ENCODE measurements at places on chromosomes 16 and 17. TPM values are rescaled to one million over a fixed set of nuclear protein-coding genes. Genes with fewer than 3 reads are reported as not detected.

DNA sequence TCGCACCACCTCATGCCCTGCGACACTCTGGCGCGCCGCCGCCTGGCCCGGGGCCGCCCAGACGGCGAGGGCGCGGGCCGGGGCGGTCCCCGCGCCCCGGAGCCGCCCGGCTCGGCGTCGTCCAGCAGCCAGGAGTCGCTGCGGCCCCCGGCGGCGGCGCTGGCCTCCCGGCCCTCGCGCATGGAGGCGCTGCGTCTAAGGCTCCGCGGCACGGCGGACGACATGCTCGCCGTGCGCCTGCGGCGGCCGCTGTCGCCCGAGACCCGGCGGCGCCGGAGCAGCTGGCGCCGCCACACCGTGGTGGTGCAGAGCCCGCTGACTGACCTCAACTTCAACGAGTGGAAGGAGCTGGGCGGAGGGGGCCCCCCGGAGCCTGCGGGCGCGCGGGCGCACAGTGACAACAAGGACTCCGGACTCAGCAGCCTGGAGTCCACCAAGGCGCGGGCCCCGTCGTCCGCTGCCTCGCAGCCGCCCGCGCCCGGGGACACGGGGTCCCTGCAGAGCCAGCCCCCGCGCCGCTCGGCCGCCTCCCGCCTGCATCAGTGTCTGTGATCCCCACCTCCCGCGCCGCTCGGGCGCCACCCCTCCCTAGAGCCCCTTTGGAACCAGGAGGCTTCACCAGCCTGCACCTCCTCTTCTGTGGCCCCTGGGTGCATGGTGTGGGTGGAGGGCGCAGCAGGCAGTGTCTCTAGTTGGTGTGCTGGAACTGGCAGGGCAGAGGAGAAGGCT is 82.3 kb downstream of the ARHGAP23 start:
- peaks cover 41% of the 10 kb centered on the region for H3K27me3 ChIP-seq
- H3K36me3 ChIP-seq, result peaks cover 28% of the 10 kb centered on the region
- peak; percentile 28 for DNase-seq
- H3K4me3 ChIP-seq, result peak overlapping the region; percentile 73
- peak overlapping the region; percentile 89 for H3K27ac ChIP-seq

DNA sequence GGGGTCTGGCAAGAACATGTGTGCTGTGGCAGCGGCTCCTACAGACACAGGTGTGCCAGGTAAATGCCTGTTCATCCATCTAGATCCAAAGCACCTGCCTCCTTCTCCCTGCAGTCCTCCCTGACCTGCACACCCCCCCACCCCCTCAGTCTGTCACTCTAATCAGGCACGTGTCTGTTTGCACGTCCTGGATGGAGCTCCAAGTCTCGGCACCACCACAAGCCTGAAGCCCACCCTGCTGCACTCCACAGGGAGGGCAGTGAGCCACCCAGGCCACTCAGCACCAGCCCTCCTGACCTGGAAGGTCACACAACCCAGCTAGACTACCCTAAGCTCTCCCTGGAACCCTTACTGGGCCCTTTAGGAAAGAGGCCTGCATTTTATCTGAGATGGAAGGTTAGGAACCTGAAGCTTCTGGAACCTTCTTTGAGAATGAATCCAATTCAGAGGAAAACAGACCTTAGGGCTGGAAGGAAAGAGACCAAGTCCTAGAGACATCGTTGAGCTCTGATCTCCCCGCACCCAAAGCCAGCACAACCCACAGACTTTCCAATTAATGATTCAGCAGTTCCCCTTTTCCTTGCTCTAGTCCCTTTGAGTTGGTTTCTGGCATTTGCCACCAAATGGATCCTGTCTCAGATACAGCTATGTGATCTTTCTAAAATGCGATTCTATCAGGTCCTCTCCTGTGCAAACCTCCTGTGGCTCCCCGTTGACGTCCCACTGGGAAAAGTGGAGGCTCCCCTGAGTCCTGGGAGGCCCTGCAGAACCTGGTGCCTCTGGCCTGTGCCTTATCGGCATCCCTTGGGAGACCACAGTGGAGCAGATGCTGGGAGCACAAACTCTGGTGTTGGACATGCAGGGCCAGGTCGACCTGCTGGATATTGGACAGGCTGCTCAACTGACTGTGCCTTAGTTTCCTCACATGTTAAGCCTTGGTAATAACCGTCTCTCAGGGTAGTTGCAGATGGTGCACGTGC is 67.9 kb downstream of the PRMT7 start:
- no peak overlapping the region for H3K27ac ChIP-seq
- no peaks in the 10 kb centered on the region for H3K36me3 ChIP-seq
- H3K27me3 ChIP-seq, result peaks cover 36% of the 10 kb centered on the region

DNA sequence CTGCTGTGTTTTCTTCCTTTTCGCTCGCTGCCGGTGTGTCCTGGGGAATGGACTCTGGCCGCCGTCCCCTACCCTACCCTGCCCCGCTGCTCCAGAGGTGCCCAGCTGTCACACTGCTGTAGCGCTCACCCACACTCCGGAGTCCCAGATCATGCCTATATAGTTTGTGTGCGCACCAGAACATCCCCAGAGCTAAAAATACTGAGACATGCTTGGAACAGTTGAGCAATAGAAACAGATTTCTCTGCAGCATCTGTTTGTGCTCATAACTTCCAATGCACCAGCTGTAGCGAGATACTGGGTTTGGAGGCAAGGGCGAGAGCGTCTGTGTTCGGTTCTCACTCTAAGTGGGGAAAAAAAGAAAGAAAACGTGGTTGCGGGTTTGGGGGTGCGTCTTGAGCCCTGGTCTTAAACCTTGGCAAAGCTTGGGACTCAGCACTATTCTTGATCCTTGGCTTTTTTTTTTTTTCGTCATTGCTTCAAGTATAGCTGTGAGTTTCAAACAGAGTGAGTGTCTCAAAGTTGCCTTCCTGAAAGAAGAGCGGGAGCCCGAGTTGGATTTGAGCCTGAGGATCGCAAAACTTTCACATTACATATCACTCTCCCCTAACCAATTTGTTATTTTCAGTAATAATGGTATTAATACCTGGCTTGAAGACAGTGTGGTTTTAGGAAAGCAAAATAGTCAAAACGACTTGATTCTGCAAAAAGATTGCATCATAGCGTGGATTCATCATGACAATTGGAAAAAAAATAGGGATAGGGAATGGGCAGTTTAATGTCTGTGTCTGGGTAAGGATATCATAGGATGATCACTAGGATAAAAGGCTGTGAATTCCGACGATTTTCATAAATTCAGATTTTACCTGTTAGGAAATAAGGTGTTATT is 621 bp downstream of the KCNJ2 start:
- H3K27ac ChIP-seq, result no peak overlapping the region
- DNase-seq, result no peak
- peak overlapping the region; percentile 80 for H3K4me3 ChIP-seq
- H3K27me3 ChIP-seq, result peaks cover 15% of the 10 kb centered on the region

The UBFD1 gene
- total RNA-seq, result 121 TPM

GRCh38 chr16:56603589-56603988 is 4.8 kb upstream of the MT2A start:
- DNase-seq, result peak; percentile 26
- H3K27ac ChIP-seq, result no peak overlapping the region
- H3K27me3 ChIP-seq, result peaks cover 6% of the 10 kb centered on the region
- peaks cover 4% of the 10 kb centered on the region for H3K36me3 ChIP-seq
- H3K4me3 ChIP-seq, result no peak overlapping the region
- peaks cover 48% of the 10 kb centered on the region for H3K4me1 ChIP-seq

GRCh38 chr16:68710211-68710610 is 26.9 kb upstream of the CDH1 start:
- H3K4me3 ChIP-seq, result no peak overlapping the region
- no peaks in the 10 kb centered on the region for H3K36me3 ChIP-seq
- H3K4me1 ChIP-seq, result peaks cover 12% of the 10 kb centered on the region
- H3K27me3 ChIP-seq, result peaks cover 24% of the 10 kb centered on the region
- no peak for DNase-seq

The CRHR1 gene
- not detected for total RNA-seq

The KRTAP4-4 gene
- total RNA-seq, result not detected

DNA sequence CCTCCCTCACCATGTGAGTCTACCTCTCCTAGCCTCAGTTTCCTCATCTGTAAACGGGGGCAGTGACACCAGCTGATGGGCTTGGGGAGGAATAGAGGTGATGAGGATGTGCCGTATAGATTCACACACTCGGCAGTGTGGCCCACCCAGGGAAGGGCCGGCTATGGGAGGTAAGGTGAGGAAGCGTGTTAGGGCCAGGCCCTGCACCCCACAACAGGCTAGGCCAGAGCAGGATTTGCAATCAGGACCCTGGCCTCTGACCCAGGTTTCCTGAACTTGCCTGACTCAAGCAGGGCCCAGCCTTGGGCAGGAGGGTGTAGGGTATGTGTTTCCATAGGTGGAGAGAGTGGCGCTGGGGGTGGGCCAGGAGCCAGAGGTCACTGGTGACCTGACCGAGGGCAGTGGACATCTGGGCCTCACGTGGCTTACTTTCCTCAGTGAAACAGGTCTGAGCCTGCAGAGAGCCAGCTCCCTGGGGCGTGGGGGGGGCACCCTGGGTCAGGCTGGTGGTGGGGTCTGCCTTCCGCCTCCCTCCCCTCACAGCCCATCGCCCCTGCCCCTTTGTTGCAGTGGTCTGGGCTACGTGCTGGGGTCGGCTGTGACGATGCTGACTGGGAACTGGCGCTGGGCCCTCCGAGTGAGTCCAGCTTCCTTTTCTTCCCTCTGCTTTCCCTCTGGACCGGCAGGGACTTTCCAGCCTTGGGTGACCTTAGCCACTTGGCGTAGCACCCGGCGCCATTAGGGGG is 12.8 kb downstream of the SPNS3 start:
- no peak overlapping the region for H3K27ac ChIP-seq
- peaks cover 7% of the 10 kb centered on the region for H3K4me1 ChIP-seq
- no peak overlapping the region for H3K4me3 ChIP-seq
- DNase-seq, result no peak

GRCh38 chr17:68400404-68400735 is 56.9 kb downstream of the WIPI1 start:
- H3K27ac ChIP-seq, result no peak overlapping the region
- no peak for DNase-seq
- H3K4me1 ChIP-seq, result peaks cover 24% of the 10 kb centered on the region
- H3K4me3 ChIP-seq, result no peak overlapping the region
- H3K27me3 ChIP-seq, result peaks cover 1% of the 10 kb centered on the region
- peaks cover 7% of the 10 kb centered on the region for H3K36me3 ChIP-seq

GRCh38 chr17:8745586-8746500 is 1.2 kb upstream of the CCDC42 start:
- peaks cover 16% of the 10 kb centered on the region for H3K27me3 ChIP-seq
- DNase-seq, result peak; percentile 18
- no peaks in the 10 kb centered on the region for H3K36me3 ChIP-seq
- H3K4me3 ChIP-seq, result peak overlapping the region; percentile 91

GRCh38 chr16:56734429-56734828 is 4.5 kb downstream of the NUP93 start:
- peaks cover 29% of the 10 kb centered on the region for H3K4me1 ChIP-seq
- no peaks in the 10 kb centered on the region for H3K36me3 ChIP-seq
- DNase-seq, result peak; percentile 30
- H3K27ac ChIP-seq, result no peak overlapping the region

DNA sequence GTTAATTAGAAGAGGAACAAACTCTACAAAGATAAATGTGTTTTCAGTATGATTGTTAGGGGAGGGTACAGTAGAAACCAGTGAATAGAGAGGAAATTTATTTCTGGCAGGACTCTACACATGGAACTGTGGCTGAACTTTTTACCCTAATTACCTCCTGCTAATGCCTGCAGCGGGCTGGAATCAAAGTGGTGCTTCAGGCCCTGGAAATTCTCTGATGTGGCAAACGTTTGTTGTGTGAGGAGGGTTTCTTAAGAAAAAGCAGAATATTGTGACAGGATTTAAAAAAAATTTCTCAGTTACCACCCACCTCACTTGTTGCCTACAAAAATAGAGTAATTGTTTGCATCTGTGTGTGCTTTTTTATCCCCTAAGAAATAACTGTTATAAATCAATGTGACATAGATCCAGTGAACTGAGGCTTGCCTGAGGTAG is 154.5 kb downstream of the BCAS3 start:
- H3K36me3 ChIP-seq, result no peaks in the 10 kb centered on the region
- DNase-seq, result no peak
- H3K4me1 ChIP-seq, result no peaks in the 10 kb centered on the region
- no peak overlapping the region for H3K4me3 ChIP-seq

DNA sequence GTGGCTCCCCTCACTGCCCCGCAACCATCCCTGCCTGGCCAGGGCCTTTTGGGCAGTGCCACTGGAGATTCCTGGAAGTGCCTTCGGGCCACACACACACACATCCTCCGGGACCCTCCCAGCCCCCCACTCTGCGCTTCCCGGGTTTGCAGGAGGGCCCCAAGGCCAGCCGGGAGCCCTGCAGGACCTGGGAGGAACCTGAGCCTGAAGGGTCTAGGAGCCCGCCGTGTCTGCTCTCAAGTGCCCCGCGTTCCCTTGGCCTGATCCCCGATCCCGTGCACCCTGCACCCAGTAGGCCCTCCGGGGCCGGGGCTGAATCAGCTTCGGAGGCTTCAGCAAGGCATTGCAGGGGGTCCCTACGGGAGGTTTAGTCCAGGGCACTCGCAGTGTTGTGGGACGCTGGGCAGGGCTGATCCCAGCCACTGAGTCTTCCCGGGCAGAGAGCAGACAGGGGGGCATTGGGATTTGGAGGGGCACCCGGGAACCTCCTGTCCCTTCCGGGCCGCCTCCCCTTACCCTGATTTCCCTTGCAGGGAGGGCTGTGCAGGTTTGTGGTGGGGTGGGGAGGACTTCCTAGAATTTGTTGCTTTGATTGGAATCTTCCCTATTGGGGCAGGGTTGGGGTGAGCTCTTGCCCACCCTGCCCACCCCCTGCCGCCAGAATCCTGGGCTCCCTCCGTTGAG is 36.9 kb downstream of the TMEM235 start:
- H3K4me3 ChIP-seq, result no peak overlapping the region
- DNase-seq, result no peak
- H3K27me3 ChIP-seq, result peaks cover 60% of the 10 kb centered on the region
- no peaks in the 10 kb centered on the region for H3K4me1 ChIP-seq

The CCDC102A gene
- total RNA-seq, result 4.6 TPM

The OR2C1 gene
- total RNA-seq, result not detected

The GFOD2 gene
- 18.0 TPM for total RNA-seq

DNA sequence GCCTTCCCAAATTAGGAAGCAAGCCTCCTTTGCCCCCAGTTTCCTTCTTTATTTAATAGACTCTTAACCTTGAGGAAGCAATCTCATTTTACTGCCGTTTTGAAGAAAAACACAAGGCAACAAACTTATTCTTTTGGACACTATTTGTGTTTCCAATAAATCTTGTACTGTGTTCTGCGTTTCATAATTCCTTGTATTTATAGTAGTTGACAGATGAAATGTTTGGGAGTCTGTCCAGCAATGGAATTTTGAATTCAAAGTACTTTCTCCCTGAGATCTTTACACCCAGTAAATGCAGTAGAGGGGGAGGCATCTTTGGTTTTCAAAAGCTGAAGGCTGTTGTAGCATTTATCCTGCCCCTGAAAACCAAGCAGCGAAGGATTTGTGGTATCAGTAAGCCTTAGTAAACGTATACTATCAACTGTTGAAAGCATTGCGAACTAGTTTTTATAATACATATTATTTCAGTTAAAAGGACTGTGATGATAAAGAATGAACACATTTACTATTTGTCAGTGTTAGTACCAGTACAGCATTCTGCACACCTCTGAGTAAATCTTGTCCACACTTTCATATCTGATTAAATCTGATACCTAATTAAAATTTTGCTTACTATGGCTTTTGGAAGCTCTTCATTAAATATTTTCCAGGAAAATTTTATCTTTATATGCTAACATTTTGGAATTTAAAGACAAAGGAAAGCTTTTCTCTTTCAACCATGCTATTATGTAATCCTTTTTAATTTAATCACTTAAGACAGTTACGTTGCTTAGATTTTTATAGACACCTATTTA is 83.1 kb downstream of the TNRC6C start:
- H3K36me3 ChIP-seq, result peaks cover 35% of the 10 kb centered on the region
- no peaks in the 10 kb centered on the region for H3K27me3 ChIP-seq
- DNase-seq, result no peak
- peak overlapping the region; percentile 99 for H3K27ac ChIP-seq

The GSG1L gene
- total RNA-seq, result not detected

Measured in HFFc6 (cell line).